ENCODE measurements at places on chromosomes 11 and 22. TPM values are rescaled to one million over a fixed set of nuclear protein-coding genes. Genes with fewer than 3 reads are reported as not detected.

GRCh38 chr11:71395263-71395560 lies 53.0 kb downstream of the DHCR7 start:
- no peak for DNase-seq

- no peak for DNase-seq
Measured at GRCh38 chr11:24949406-24949805, 452.6 kb downstream of the LUZP2 start.

DNA sequence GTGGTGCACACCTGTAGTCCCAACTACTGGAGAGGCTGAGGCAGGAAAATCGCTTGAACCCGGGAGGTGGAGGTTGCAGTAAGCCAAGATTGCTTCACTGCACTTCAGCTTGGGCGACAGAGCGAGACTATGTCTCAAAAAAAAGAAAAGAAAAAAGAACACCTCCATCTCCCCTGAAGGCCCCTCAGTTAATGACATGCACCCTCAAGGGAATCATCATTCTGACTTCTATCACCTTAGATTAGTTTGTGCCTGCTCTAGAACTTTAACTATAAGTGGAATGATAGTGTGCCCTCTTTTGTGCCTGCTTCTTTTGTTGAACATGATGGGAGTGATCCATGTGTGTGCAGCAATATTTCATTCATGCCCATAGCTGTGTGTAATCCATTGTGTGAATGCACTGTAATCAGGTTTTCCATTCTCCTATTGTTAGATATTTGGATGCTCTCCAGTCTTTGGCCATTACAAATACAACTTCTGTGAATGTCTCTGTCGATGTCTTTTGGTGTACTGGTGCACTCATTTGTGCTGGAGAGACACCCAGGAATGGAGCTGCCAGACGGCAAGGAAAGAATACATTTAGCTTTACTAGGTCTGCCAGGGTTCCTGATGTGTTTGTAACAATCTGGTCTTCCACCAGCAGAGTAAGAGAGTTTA lies 883 bp upstream of the VPREB3 start:
- DNase-seq: no peak

Gene UVRAG
- 17.1 TPM for polyA plus RNA-seq

DNA sequence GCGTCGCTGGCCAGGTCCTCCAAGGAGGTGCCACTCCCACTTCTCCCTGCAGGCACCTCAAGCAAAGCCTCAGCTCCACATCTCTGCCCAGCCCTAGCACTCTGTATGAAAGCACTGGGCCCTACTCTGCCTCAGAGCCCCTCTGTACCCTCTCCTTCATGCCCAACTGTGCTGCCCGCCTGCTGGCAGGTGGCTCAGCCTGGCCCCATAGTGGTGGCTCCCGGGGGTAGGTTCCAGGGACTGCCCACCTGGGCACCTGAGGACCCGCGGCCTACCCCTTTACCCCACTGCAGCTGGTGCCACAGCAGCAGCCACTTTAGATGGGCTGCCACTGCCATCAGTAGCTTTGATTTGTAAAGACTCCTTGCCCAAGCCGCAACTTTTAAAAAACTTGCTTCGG lies 1672.8 kb downstream of the LRRC4C start:
- DNase-seq: no peak

DNA sequence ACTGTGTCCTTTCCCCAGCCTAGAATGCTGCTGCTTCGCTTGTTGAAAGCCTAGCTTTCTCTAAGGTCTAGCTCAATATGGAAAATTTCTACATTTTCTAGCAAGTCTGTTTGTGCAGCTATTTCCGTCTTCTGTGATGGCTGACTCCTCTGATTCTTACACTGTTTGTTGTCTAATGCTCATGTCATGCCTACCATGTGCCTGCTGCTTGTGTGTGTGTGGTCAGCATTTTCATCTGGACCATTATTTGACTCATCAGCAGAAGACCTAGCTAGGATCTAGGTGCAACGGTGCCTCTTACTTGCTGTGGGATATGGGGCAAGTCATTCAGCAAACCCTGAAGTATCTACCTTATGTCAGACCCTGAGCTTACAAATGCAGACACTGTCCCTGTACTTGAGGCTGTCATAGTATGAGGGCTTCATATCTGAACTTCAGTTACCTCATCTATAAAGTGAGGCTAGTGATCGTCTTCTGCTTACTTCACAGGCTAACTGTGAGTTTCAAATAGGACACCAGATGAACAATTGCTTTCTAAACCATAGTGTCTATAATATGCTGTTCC lies 86.5 kb upstream of the MYO18B start:
- no peak for DNase-seq

DNA sequence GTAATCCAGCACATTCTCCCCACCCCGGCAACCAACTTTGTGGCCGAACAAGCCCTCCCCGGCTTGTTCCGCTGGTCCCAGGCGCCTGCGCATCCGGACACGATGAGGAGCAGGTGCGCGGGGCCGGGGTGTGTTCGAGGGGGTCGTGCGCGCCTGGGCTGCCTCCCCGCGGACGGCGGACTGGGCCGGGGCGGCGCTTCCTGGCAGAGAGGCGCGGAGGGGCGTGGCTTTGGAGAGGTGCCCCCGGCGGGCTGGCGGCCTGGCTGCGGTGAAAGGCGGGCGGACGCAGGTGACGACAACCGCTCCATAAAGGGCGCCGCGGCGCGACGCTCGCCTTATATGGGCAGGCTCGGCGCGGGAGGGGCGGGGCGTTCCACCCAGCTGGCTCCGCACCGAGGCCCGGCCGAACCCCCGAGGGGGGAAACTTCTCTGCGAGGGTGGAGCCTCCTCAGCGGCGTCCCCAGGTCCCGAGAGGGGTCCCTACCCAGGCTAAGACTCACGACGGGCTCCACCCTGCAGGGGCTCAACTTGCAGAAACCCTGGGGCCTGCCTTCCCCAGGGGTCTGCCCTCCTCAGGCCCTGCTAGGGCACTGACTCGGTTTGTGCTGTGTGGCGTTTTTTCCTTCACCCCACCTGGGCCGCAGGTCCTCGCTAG lies 26.4 kb downstream of the TXN2 start:
- peak; percentile 94 for DNase-seq

DNA sequence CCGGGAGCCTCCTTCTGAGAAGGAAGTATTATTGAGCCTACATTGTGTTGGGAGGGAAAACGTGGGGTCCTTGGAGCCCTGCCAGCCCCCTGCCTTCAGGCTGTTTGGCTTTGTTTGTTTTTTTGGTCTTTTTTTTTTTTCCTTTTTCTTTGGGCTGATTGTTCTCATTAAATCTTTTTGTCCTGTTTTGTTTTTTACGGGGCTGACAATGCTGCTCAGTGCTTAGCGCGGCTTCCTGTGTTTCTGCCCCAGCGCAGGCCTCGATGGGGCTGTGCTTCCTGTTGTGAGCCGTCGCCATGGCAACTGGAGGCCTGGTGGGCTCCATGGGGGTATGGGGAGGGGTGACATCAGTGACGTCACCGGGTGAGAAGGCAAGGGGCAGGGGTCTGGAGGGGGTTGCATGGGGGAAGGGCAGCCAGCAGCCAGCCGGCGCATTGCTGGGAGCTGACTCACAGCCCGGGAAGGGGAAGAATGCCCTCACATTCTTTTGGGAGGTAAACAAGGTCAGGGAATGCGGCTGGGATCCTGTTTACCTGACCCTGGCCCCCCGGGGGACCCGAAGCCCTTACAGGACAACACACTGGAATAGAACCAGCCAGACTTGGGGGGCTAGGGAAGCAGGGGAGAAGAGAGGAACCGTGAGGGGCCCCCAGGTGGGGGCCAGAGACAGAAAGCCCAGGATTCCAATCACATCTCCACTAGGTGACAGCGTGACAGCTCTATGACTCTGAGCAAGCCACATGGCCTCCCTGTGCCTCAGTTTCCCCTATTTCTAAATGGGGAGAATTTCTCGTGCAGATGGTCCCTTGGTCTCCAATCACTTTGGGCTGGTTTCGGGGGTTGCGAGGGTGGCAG lies 22.2 kb upstream of the CBX7 start:
- DNase-seq: peak; percentile 94

Gene TEX54
- 0.66 TPM for polyA plus RNA-seq

- no peak for DNase-seq
Measured at GRCh38 chr11:10758957-10759356, 7.9 kb downstream of the CTR9 start.

DNA sequence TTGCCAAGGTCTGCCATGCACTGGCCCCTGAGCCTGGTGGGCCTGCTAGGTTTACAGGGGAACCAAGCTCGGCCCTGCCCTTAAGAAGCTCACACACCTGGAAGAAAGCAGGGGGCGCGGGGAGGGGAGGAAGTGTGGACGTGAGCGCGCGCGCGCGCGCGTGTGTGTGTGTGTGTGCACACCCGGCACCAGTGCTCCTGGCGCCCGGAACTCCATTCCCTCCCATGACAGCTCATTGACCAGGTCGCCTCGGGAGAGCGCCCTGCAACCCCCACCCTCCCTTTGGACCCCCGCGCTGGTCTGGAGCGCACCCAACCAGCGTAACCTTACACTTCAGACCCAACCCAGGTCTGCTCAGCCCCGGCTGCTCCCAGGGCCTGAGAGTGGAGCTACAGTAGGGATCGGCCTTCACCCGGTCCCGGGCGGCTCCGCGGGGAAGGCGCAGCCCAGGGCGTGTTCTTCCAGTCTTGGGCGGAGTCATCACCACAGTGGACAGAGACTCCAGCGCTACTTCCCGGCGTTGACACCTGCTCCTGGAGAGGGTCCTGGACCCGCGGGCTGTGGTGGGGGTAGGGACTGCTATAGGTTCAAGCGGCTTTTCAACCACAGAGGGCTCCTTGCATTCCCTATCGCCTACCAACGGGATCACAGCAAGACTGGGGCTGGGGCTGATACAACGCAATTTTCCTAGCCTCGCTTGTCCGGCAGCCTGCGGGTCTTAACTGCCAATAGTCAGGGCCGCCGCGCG lies 1.5 kb downstream of the GALNT18 start:
- no peak for DNase-seq

Gene KREMEN1
- not detected for polyA plus RNA-seq

GRCh38 chr22:46665151-46665695 lies 45.0 kb downstream of the GRAMD4 start:
- DNase-seq: no peak

Gene IL18BP
- 21.8 TPM for polyA plus RNA-seq

DNA sequence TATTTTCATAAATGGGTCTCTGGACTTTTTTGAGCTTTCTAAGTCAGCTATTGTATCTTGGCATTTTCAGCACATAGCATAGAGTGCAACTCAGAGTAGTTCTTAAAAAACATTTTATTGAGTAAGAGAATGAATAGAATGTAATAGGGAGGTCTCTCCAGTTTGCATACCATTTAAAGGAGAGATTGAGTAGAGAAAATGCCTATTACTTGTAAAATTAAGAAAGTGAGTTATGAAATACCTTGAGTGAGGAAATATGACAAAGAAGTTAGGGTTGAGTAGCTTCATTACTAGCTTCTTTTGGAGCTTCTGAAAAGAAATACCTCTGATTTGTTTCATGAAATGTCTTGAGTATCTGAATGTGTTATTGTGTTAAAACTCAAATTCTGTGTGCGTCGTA lies 140.0 kb downstream of the AASDHPPT start:
- no peak for DNase-seq

Gene SERPINH1
- polyA plus RNA-seq: 8.4 TPM

Gene ST13
- 176 TPM for polyA plus RNA-seq

Gene F2
- polyA plus RNA-seq: not detected

Gene SYT12
- not detected for polyA plus RNA-seq

DNA sequence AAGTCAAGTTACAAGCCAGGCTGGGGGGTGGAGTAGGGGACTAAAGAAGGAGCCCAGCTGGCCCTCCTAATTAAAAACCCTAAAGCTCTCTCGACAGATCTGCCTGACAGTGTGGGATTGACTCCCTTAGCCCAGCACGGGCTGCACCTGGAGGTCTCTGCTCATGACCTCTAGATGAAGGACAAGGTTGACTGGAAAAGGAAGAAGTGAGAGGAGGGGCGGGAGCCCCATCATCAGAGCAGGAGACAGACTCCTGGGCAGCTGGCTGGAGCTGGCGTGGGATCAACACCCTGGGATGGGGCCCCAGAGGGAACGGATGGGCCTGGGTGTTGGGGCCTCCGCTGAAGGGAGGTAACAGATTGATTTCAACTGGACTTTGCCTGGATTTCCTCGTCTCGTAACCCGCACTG lies 46.1 kb downstream of the RPUSD4 start:
- no peak for DNase-seq

GRCh38 chr11:95081412-95081811 lies 8.2 kb upstream of the ENDOD1 start:
- no peak for DNase-seq

- DNase-seq: no peak
Measured at GRCh38 chr11:123578778-123579481, 75.5 kb downstream of the SCN3B start.

DNA sequence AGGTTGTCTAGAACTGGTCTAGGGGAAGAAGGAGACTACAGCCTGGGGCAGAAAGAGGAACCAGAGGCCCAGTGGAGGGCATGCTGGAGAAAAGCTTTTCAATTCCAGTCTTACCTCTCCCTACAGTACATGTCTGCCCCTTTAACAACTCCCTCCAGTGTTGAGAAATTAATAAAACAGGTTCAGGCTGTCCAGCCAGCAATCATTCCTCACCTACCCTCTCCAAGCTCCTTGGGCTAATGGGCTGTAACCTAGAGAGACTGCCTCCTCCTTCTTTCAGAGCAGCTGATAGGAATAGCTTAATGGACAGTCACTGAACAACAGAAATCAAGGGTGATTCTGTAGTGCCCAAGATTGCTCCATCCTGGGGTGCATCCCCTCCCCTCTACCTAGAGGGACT lies 8.8 kb downstream of the SLC35F2 start:
- DNase-seq: no peak

DNA sequence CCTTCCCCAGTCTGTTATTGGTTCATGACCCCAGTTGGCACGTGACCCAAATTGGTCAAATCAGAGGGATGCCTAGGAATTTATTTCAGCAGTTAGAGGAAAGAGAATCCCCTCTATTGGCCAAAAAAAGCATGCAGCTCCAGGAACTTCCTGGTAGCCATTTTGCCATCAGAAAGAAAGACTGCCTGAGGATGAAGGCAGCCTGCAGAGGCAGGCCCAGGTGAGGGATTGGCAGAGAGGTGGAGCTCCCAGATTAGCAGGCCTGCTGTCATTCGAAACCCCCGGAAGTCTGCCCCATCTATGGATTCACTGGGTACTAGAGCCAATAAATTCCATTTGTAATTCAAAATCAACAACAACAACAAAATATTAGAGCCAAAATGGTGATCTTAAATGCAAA lies 207.6 kb downstream of the CWF19L2 start:
- DNase-seq: no peak

DNA sequence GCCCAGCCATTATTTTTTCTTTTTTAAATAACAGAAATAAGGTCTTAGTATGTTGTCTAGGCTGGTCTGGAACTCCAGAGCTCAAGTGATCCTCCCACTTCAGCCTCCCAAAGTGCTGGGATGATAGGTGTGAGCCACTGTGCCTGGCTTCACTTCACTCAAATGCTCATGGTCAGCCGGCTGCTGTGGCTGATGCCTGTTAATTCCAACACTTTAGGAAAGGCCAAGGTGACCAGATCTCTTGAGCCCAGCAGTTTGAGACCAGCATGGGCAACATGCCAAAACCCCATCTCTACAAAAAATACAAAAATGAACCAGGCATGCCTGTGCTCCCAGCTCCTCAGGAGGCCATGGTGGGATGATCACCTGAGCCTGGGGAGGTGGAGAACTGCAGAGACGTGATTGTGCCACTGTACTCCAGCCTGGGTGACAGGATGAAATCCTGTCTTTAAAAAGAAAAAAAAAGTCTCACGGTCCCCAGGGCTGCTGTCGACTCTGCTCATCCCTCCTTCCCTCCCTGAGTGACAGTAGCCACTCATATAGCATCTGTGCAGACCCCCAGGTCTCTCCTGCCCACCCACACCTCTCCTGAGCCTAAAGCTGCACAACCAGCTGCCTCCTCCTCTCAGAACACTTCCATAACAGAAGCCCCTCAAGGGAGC lies 3.6 kb downstream of the YDJC start:
- DNase-seq: no peak

- DNase-seq: no peak
Measured at GRCh38 chr11:76785513-76785912, 2.4 kb downstream of the TSKU start.

- no peak for DNase-seq
Measured at GRCh38 chr11:10305964-10306918, 1.4 kb downstream of the ADM start.

Measured in CD8-positive, alpha-beta memory T cell (primary cell).